Karpas-422 (cell line): ENCODE measurements at places on chromosomes 2 and 18.

GRCh38 chr2:20439503-20439902 is 7.4 kb upstream of the RHOB start:
- DNase-seq: peak; percentile 53

DNA sequence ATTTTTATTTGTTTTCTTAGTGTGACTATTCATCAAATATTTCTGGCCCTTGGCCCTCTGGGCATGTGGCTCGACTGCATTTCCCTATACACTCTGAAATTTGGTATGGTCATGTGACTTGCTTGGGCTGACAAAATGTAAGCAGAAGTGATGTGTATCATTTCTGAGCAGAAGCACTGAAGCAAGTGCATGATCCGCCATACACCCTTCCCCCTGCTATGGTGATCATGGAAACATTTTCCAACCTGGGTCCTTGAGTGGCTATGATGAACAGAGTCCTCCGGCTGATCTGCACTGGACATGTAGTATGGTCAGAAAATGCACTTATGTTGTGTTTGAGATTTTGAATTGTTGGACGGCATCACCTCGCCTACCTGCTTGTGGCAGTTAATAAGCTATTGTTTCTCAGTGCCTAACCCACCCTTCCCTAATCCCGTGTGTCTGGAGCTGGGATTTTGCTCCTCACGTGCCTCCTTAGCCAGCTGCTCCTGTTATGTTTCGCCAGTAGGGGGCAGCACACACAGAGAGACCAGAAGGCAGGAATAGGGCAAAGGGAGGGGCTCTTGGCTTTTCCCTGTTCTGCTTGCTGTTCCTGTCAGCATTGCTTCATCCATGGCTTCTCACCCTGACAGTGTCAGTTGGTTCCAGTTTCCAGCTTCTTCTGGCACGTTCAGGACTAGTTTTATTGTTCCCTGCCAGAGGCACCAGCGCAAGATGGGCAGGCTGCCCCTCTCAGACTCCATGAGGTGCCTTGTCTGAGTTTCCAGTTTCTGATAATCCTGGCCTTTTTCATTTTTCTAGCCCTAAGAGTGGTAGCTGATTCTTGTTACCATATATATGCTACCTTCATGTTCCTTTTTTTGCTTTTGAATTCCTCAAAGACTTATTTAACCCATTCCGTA is 207.4 kb downstream of the ARL6IP6 start:
- DNase-seq: peak; percentile 85

DNA sequence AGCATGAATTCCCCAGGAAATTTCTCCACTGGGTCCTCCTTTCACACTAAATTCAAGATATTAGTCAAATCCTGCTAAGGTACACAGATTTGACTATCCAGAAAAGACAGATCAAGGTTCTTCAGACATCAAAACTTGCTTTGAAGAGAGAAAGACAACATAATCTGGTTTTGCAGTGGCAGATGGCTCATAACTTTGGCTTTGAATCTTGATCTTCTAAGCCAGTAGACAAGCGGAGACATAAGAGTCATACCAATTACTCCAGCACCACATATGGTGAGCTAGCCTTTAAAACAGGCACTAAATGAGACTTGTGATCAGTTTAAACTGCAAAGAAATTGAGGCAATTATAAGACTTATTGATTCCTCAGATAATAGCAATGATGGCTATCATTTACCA is 29.3 kb downstream of the PDE11A start:
- DNase-seq: no peak

GRCh38 chr2:132779206-132779721 is 109.3 kb upstream of the LYPD1 start:
- no peak for DNase-seq

GRCh38 chr2:47592381-47592780 is 189.4 kb downstream of the MSH2 start:
- DNase-seq: no peak

DNA sequence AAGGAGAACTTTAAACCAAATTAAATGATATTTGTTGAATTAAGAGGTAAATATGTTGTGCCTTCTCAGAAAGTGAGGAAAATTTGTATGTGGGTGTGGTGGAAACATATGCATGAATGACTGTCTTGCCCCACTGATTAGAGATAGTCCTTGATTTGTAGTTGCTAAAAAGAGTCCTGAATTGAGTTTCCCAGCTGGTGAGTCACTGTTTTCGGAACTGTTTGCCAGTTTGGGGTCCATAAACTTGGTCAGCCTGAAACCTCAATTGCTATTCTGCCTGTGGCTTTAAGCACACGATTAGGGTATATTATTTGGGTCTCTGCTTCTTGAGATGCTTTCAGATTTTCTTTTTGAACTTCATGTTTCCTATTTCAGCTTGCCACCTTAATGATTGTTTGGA is 53.3 kb downstream of the PIKFYVE start:
- DNase-seq: no peak

GRCh38 chr2:134218930-134219658 is 34.8 kb upstream of the MGAT5 start:
- no peak for DNase-seq

DNA sequence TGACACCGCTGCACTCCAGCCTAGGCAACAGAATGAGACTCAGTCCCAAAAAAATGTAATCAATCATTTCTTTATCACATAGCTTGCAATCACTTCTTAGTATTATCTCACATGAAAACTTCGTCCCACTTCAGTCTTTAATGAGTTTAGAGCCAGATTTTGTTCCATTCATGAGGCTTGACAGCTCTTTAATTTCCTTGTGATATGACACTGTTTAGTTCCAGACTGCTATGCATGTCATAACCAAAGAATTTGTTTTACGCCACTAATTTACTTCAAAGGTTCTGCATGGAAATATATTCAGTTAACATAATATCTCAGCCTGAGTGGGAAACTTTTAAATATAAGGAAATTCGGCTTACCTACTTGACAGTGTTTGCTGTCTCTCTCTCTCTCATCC is 113.1 kb downstream of the ZNF532 start:
- no peak for DNase-seq

GRCh38 chr2:98710734-98711133 is 20.2 kb downstream of the MGAT4A start:
- peak; percentile 37 for DNase-seq

- no peak for DNase-seq
Observed at GRCh38 chr2:113698892-113699447, 57.5 kb downstream of the SLC35F5 start.

- no peak for DNase-seq
Observed at GRCh38 chr2:10839813-10840212, 27.2 kb upstream of the PDIA6 start.

DNA sequence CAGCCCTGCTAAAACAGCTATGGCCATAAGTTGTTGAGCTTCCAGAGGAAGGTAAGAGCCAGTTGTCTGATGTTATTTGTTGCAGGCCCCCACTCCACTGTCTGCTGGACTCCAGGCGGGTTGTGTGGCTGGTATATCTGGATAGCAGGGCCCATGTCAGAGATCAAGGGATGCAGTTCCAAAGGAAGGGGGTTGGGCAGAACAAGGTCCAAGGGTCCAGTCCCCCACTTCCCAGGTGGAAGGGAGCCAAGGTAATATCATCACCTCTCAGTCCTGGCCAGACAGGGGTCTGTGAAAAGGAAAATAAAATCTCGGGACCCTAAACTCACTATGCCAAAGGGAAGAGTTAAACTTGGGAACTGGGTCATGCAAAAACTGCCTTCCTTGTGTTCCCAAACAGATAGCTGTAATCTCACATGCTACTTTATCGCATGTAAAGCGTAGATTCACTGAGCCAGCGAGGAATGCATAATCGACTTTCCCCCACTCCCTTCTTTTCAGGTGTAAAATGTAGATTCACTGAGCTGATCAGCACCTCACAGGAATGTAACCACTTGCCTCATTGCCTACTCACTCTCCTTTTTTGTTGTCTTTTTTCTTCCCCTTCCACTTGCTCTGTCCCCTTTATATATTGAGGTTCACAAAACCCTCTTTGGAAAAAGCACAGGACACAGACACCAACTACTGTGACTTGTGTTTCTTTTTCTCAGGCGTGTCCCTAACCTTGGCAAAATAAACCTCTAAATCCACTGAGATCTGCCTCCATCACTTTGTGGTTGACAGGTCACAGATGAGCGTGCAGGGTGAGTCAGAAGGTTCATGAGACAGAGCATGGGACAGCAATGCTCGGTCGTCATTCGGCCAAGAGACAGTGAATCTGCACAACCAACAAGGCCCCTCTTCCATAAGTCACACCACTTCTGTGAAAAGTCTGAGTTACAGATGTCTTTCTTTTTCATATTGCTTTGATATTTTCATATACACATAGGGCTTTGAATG is 255.3 kb upstream of the SIX2 start:
- DNase-seq: peak; percentile 63

GRCh38 chr2:148667113-148667836 is 22.7 kb downstream of the EPC2 start:
- no peak for DNase-seq

DNA sequence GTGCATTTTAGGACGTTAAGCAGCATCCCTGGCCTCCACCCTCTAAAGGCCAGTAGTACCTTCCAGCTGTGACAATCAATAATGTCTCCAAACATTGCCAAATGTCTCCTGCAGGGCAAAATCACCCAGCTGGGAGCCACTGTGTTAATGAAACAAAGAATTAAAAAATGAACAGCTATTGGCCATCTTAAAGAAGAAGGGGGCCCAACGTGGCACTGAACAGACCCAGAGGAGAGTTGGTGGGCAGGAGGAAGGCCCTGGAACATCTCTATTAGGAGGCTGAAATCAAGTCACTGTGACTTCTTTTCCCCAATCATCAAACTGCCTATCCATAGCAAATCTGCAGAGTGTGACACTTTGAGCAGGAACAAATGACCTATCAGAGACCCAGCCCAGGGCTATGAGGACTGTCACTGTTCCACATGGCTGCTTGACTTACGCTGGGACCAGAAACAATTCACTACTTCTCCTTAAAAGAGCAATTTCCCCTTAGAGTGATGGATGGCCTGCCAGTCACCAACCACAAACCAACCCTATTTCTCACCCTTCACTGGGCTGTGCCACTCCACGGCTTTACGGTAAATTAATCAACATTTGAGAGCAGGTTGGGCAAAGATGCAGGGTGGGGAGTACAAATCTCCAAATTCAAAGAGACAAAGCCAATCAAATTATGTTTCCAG is 35.2 kb upstream of the TEX51 start:
- peak; percentile 85 for DNase-seq

DNA sequence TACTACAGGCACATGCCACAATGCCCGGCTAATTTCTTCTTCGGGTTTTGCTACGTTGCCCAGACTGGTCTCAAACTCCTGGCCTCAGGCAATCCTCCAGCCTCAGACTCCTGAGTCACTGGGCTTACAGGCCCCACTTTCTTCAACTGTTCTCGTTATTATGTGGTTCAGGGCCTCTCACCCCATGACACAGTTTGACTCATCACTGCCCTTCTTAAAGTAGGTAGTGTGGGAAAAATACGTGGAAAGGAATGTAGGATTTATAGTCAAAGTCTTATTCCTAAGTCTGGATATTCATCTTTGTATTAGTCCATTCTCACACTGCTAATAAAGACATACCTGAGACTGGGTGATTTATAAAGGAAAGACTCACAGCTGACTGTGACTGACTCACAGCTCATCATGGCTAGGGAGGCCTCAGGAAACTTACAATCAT is 19.4 kb downstream of the CENPA start:
- DNase-seq: no peak

DNA sequence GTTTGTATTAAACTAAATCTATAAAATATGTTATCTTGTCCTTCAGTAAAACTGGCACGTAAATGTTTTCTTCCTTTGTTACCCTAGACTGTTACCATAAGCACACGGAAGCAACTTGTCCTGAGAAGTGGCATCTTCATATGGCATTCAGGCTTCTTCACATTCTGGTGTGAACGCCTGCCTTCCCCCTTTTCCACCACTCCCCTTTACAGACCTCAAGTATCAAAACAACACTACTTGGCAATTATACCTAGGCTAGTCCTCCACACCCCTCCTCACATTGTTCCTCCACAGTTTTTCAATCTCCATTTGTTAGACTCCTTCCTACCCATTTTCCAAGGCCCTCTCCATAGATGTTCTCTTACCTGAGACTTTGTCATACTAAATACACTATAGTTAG is 2.9 kb downstream of the MEX3C start:
- peak; percentile 39 for DNase-seq

DNA sequence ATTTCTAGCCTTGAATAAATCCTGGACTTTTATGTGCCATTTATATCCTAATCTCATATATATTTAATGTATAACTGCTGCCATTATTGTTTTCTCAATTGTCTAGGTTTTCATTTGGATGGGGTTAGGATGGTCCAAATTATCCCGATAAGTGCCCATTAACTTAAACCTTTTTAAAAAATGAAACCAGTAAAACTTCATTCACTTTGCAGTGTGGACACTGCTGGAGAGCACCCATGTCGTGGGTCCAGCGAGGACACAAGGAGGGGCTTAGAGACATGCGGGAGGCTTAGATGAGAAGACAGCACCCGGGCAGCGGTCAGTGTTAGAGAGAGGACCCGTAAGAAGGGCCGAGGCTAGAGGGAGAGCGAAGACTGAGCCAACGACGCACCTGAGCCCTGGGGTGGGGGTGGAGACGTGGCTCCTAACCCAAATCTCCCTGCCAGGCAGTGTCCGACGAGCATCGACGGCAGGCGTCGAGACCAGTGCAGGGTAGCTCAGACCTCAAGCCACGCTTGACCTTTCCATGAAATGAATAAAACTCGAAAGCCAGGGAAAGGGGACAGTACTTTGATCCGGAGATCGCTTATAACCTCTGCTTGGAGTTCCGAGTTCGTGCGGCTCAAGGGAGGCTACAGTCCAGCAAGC is 9.0 kb upstream of the EN1 start:
- no peak for DNase-seq

- DNase-seq: no peak
Observed at GRCh38 chr2:228600265-228600664, 418.8 kb upstream of the SPHKAP start.

DNA sequence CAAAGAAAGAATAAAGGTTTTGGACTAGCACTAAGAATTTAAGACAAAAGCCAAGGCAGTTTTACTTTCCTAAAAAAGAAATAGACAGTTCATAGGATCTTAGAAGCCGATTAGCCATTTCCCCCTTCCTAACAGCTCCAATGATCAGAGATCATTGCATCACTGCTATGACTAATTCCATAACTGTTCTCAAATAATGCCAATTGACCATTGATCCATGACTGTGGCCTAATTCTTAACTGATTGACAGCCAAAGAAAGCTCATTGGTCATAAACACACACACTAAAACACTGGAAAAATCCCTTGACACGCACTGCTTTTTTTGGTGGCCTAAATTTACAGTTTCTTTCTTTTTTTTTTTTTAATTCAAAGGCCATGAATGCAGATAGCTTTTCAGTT is 345.0 kb upstream of the ACVR2A start:
- no peak for DNase-seq

DNA sequence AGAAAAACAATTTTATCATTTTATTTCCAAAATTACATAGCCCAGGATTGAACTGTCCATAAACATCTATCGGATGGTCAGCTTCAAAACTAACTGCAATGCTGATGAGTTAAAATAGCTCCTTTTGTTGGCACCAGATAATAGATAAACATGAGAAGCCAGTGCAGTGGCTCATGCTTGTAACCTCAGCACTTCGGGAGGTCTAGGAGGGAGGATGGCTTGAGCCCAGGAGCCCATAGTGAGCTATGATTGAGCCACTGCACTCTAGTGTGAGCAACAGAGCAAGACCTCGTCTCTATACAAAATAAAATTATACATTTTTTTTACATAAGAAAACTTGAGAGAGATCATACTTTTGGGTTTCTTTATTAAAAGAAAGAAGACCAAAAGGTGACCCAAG is 34.6 kb upstream of the IMPA2 start:
- no peak for DNase-seq
